ENCODE measurements at places on chromosomes 1 and 21. TPM values are rescaled to one million over a fixed set of nuclear protein-coding genes. Genes with fewer than 3 reads are reported as not detected.
A peak's percentile ranks its signal among the peaks of the same experiment; 100 is the strongest.

GRCh38 chr21:31395268-31395667, 51.2 kb upstream of the TIAM1 start:
- H3K4me3 ChIP-seq, result no peak overlapping the region
- no peaks in the 10 kb centered on the region for H3K27me3 ChIP-seq
- no peak overlapping the region for H3K27ac ChIP-seq
- DNase-seq, result no peak
- H3K4me1 ChIP-seq, result peaks cover 36% of the 10 kb centered on the region
- H3K36me3 ChIP-seq, result no peaks in the 10 kb centered on the region

RHOC gene
- polyA plus RNA-seq, result 18.2 TPM

DNA sequence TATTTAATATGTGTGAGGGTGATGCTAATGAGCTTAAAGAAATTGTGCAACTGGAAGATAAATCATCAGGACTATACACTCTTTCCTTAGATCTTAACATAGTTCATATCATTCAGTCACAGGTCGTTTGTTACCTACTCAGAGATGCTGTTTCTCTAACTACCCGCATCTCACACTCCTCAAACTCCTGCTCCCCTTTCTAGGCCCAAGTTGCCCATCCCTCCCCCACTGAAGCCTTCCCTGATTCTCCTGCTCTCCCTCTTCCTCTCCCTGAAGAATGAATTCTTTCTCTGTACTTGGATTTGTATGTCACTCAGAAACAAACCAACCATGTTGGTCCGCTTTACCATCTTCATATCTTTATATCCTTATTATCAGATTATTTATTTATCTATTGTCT, 9.1 kb downstream of the SH3GLB1 start:
- H3K27me3 ChIP-seq, result no peaks in the 10 kb centered on the region
- H3K36me3 ChIP-seq, result no peaks in the 10 kb centered on the region
- H3K4me3 ChIP-seq, result no peak overlapping the region
- peaks cover 65% of the 10 kb centered on the region for H3K4me1 ChIP-seq

DNA sequence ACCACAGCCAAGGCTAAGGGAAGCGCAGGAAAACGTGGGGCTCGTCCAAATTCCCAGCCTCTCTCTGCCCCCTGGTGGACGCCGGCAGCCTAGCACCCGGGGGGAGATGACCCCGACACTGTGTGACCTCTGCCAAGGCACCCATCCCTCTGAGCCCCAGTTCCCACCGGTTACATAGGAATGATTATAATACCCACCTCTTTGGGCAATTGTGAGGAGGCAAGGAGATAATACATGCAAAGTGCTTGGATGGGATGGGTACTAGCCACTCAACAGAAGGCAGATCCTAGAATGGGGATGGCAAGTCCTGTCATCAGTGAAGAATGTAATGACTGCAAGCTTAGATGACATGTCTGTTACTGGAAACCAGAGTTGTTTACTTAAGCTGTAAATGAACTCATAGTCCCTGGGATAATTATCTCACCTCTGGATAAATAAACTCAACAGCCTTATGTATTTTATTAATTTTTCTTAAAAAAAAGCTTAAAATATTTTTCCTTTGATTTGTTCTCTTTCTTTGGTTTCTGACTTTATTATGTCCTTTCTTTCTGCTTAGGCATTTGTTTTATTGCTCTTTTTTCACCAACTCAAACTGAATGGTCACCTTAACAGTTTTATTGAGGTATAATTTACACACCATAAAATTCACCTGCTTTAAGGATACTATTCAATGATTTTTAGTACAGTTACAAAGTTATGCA, 11.3 kb upstream of the BMP8B start:
- DNase-seq, result peak; percentile 65
- peak overlapping the region; percentile 57 for H3K27ac ChIP-seq
- H3K36me3 ChIP-seq, result no peaks in the 10 kb centered on the region
- no peaks in the 10 kb centered on the region for H3K27me3 ChIP-seq
- peaks cover 8% of the 10 kb centered on the region for H3K4me1 ChIP-seq

MMP23B gene
- polyA plus RNA-seq, result 0.53 TPM

GRCh38 chr1:91381844-91382243, 22.8 kb downstream of the HFM1 start:
- H3K4me3 ChIP-seq, result no peak overlapping the region
- no peaks in the 10 kb centered on the region for H3K36me3 ChIP-seq
- DNase-seq, result no peak
- H3K27me3 ChIP-seq, result no peaks in the 10 kb centered on the region

GRCh38 chr1:78419309-78419708, 71.5 kb upstream of the PTGFR start:
- no peaks in the 10 kb centered on the region for H3K27me3 ChIP-seq
- H3K4me1 ChIP-seq, result no peaks in the 10 kb centered on the region
- H3K4me3 ChIP-seq, result no peak overlapping the region
- DNase-seq, result no peak

KLF17 gene
- not detected for polyA plus RNA-seq

HNRNPCL1 gene
- polyA plus RNA-seq, result not detected

THEM4 gene
- 113 TPM for polyA plus RNA-seq

GRCh38 chr1:12177156-12177998, 10.6 kb downstream of the TNFRSF1B start:
- peaks cover 100% of the 10 kb centered on the region for H3K4me1 ChIP-seq
- DNase-seq, result no peak
- H3K4me3 ChIP-seq, result peak overlapping the region; percentile 32
- no peaks in the 10 kb centered on the region for H3K27me3 ChIP-seq
- H3K27ac ChIP-seq, result peak overlapping the region; percentile 97

- no peak for DNase-seq
- H3K27me3 ChIP-seq, result no peaks in the 10 kb centered on the region
- no peak overlapping the region for H3K27ac ChIP-seq
- H3K36me3 ChIP-seq, result no peaks in the 10 kb centered on the region
- no peaks in the 10 kb centered on the region for H3K4me1 ChIP-seq
- H3K4me3 ChIP-seq, result no peak overlapping the region
Measured at GRCh38 chr1:13714851-13715250, 14.9 kb downstream of the PRDM2 start.

OR2L5 gene
- not detected for polyA plus RNA-seq

PRDM16 gene
- polyA plus RNA-seq, result not detected

SRSF4 gene
- 60.2 TPM for polyA plus RNA-seq

DENND2C gene
- polyA plus RNA-seq, result 0.45 TPM

GRCh38 chr1:3673381-3674099, 21.2 kb downstream of the TP73 start:
- no peak overlapping the region for H3K27ac ChIP-seq
- no peaks in the 10 kb centered on the region for H3K27me3 ChIP-seq
- DNase-seq, result no peak
- H3K4me1 ChIP-seq, result peaks cover 11% of the 10 kb centered on the region
- H3K36me3 ChIP-seq, result no peaks in the 10 kb centered on the region

DNA sequence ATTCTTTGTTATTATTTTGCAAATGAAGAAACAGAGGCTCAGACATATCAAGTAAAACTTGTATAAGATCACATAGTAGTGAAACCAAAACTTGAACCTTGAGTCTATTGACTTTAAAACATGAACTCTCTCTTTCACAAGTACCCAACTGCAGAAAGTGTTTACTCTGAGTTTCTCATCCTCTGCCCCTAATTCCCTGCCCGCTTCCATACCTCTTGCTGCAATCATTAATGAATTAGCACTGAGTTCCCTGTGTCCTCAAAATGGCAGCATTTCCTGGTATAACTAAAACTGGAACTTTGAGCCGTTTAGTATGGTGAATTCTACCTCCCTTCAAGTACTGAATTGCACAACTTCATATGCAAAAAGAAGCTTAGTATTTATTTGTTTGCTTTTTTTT, 147.7 kb upstream of the DNAH14 start:
- no peak overlapping the region for H3K4me3 ChIP-seq
- DNase-seq, result no peak
- no peaks in the 10 kb centered on the region for H3K27me3 ChIP-seq
- H3K4me1 ChIP-seq, result peaks cover 6% of the 10 kb centered on the region

GRCh38 chr1:205604059-205604458, 27.8 kb downstream of the ELK4 start:
- peaks cover 18% of the 10 kb centered on the region for H3K36me3 ChIP-seq
- DNase-seq, result no peak
- no peaks in the 10 kb centered on the region for H3K4me1 ChIP-seq

GRCh38 chr1:219478811-219479210, 134.1 kb downstream of the ZC3H11B start:
- DNase-seq, result no peak
- H3K27ac ChIP-seq, result no peak overlapping the region
- no peaks in the 10 kb centered on the region for H3K27me3 ChIP-seq
- no peak overlapping the region for H3K4me3 ChIP-seq
- H3K36me3 ChIP-seq, result no peaks in the 10 kb centered on the region

FCER1G gene
- polyA plus RNA-seq, result 2.8 TPM

SLC2A5 gene
- polyA plus RNA-seq, result not detected

CELA3B gene
- polyA plus RNA-seq, result not detected

RSRP1 gene
- 33.1 TPM for polyA plus RNA-seq

DNA sequence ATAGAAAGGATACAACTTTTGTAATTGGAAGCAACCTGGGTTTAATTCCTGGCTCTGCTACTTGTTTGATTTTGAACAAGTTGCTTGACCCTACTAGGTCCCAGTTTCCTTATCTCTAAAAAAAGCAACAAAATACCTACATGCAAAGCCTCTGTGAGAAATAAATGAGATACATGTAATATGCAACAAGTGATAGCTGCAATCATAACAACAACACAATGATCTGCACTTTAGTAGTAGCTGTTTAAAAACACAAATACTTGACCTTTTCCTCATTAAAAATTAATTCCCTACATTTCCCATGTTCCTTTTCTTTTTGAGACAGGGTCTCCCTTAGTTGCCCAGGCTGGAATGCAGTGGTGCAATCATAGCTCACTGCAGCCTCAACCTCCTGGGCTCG, 40.0 kb downstream of the FRRS1 start:
- H3K36me3 ChIP-seq, result no peaks in the 10 kb centered on the region
- H3K27me3 ChIP-seq, result no peaks in the 10 kb centered on the region
- no peaks in the 10 kb centered on the region for H3K4me1 ChIP-seq
- H3K27ac ChIP-seq, result no peak overlapping the region

DNA sequence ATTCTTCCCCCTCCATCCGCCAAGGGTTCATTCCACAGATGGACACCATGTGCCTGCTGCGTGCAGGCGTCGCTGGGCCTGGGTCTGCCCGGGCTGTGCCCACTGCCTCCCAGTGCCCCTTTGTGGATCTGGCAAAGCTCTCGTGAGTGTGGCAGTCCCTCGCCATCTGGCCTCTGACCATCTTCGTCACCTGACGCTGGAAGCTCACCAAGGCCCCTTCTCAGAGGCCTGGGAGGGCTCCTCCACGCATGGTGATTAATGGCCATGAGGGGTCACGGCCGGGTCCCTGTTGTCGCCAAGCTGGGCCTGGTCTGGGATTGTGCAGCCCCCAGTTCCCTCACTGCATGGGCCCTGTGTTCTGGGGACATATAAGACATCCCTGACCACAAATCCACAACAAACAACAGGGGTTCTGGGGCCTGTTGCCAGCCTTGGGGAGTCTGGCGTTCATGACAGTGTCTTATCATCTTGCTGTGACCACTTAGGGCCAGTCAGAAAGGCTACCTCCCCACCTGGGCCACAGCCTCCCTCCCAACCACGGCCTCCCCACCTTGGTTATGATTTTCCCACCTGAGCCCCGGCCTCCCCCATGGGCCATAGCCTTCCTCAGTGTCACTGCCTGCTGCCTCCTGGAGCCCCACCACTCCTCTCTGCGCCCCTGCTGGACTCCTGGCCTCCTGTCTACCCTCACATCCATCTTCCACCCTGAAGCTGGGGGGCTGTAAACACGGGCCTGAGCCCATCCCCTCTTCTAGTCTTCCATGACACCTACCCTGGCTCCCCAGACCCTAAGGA, 27.9 kb downstream of the SLC45A1 start:
- H3K27ac ChIP-seq, result no peak overlapping the region
- no peak overlapping the region for H3K4me3 ChIP-seq

DNA sequence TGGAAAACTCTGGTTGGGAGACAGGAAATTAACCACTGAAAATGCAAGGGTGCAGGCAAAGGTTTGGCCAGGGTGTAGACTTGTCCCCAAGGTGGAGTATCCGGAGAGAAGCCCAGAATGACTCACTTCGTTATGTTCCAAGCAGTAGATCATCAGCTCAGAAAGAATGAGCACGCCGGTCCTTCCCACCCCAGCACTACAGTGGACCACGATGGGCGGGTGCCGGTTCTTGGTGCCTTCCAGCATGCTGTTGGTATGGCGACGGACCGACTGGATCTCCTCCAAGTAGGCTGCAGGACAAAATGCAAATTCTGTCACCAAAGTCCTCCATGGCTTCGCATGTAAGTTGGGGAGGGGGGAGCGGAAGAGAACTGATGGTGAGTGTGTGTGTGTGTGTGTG, 83.4 kb downstream of the SMYD2 start:
- H3K27ac ChIP-seq, result no peak overlapping the region
- no peaks in the 10 kb centered on the region for H3K4me1 ChIP-seq
- H3K27me3 ChIP-seq, result no peaks in the 10 kb centered on the region

KRTAP11-1 gene
- polyA plus RNA-seq, result not detected

SORT1 gene
- not detected for polyA plus RNA-seq

- peak overlapping the region; percentile 20 for H3K4me3 ChIP-seq
- peaks cover 8% of the 10 kb centered on the region for H3K36me3 ChIP-seq
- peaks cover 91% of the 10 kb centered on the region for H3K4me1 ChIP-seq
- H3K27ac ChIP-seq, result peak overlapping the region; percentile 86
Measured at GRCh38 chr1:155012026-155012546, 9.5 kb downstream of the ZBTB7B start.

DNA sequence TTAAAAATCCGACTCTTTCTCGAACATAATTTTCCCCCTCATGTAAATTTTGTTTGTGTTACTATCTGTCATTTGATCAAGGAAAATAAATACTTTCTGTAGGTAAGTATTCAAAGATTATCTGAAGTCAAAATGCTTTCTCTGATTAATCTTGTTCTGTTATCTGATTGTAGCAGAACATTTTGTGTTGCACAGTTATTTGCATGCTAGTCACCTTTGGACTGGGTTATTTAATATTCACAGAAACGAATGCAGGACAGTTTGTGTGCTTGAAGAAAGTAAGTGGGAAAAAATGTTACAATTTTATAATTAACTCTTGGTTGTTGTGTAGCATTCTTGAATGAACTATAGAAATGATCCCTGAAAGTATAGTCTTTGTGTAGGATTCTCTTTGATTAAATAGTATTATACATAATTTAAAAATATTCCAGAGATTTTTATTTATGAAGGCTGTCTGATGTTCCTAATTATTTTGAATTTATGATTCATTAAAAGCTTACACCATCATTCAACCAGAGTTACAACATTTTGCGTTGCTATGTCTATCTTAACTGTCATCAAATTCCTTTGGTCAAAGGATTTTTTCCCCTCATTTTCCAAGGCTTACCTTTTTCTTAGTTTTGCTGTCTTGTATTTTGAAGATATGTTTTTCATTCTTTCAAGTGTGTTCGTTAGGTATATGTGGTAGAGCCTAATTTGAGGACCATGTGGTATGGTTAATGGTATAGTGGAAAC, 176.6 kb downstream of the GIPC2 start:
- no peaks in the 10 kb centered on the region for H3K36me3 ChIP-seq
- no peaks in the 10 kb centered on the region for H3K4me1 ChIP-seq
- no peaks in the 10 kb centered on the region for H3K27me3 ChIP-seq
- H3K4me3 ChIP-seq, result no peak overlapping the region
- no peak overlapping the region for H3K27ac ChIP-seq

- H3K27ac ChIP-seq, result no peak overlapping the region
- no peak for DNase-seq
- no peaks in the 10 kb centered on the region for H3K36me3 ChIP-seq
- H3K4me1 ChIP-seq, result no peaks in the 10 kb centered on the region
- no peak overlapping the region for H3K4me3 ChIP-seq
- H3K27me3 ChIP-seq, result no peaks in the 10 kb centered on the region
Measured at GRCh38 chr1:67648582-67649326, 36.2 kb upstream of the GADD45A start.

IFNAR1 gene
- polyA plus RNA-seq, result 64.4 TPM

GRCh38 chr1:60329651-60330050, 256.1 kb upstream of the C1orf87 start:
- H3K4me1 ChIP-seq, result no peaks in the 10 kb centered on the region
- no peaks in the 10 kb centered on the region for H3K36me3 ChIP-seq
- H3K27ac ChIP-seq, result no peak overlapping the region
- no peak for DNase-seq
